ENCODE measurements at places on chromosomes 2 and 18.

GRCh38 chr2:47422560-47422959 lies 19.6 kb downstream of the MSH2 start:
- DNase-seq = peak; percentile 19

DNA sequence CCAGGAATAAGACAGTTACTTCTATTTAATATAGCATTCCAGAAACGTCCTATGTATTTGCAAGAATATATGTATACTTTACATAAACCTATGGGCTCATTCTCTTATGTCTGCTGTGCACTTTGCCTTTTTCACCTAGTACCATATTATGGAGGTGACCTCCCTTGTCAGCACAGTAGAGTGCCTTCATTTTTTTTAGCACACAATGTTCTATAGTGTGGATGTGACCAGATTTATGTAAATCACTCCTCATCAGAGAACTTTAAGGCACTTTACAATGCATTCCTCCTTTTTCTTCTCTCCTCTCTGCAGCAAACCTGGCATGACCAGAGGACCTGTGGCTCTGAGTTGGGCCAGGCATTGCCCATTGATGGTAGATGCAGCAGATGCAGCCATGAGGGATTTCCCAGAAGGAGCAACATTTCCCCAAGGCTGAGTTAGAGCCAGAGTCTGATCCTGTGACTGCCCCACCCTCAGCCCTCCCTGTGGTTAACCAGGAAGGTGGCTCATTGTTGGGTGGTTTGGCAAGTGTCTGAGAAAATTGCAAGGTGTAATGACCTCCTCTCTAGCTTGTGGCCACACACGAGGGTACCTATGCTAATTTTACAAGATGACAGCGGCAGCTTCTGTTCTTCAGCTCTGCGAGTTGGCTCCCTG lies 76.5 kb upstream of the DLX2 start:
- DNase-seq = peak; percentile 47

DNA sequence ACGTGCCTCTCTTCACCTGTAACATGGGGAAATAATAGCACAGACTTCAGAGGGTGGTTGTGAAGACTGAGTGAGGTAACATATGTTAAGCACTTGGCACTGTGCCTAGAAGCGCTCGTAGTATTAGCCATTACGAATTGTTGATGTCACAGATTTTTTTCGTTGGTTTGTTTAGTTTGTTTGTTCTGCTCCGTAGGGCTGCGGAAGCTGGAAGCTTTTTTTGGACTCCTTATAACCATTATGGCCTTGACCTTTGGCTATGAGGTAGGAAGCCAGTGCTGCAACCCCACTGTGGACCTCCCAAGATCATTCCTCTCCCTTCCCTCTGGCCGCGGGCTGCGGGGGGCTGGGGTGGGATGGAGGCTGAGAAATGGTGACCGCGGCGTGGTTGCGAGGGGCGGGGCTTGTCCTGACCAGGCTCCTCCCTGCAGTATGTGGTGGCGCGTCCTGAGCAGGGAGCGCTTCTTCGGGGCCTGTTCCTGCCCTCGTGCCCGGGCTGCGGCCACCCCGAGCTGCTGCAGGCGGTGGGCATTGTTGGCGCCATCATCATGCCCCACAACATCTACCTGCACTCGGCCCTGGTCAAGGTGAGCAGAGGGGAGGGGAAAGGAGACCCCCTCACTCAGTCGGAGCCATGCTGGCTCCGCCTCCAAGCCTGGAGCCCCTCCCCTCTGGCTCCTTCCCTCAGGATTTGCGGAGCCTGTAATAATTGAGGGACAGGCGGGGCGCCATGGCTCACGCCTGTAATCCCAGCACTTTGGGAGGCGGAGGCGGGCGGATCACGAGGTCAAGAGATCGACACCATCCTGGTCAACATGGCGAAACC lies 5.5 kb downstream of the SLC11A1 start:
- DNase-seq = peak; percentile 52

- DNase-seq = no peak
Observed at GRCh38 chr18:57397440-57398132, 37.6 kb upstream of the ONECUT2 start.

DNA sequence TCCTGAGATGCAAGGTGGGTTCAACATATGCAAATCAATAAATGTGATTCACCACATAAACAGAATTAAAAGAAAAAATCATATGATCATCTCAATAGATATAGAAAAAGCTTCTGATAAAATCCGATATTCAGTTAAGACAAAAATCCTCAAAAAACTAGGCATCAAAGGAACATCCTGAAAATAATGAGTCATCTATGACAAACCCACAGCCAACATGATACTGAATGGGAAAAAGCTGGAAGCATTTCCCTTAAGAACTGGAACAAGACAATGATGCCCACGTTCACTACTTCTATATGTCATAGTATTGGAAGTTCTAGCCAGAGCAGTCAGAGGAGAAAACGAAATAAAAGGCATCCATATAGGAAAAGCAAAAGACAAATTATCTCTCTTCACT lies 80.4 kb downstream of the MYO3B start:
- no peak for DNase-seq

- no peak for DNase-seq
Observed at GRCh38 chr18:44541781-44542180, 138.9 kb upstream of the SETBP1 start.

- DNase-seq = no peak
Observed at GRCh38 chr2:134457765-134458472, 204.0 kb downstream of the MGAT5 start.

DNA sequence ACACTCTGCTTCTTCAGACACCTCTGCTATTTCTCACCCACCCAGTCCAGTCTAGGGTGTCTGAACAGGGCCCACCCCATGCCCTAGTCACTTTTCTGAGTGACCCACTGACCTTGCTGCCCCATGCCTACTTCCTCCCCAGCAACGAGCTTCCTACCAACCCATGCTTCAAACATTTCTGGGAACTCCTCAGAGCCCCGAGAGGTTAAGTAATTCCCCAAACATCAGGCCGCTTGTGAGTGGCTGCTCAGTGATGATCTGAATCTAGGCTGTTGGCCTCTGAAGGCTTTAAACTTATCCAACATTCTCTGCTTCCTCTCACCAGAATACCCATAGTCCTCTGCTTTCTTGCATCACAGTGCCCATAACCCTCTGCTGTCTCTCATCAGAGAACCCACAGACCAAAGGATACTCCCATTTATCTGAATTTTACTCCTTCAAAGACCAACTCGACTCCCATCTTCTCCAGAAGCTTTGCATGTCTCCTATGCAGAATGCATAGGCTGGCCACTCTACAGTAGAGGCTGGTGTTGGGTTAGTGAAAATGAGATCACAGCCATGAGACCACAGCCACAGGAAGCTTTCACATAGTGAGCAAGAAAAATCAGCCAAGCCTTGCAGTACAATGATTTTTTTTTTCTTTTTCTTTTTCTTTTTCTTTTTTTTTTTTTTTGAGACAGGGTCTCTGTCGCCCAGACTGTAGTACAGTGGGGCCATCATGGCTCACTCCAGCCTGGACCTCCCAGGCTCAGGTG lies 309.5 kb upstream of the LYPD1 start:
- DNase-seq = no peak

GRCh38 chr2:199690225-199690624 lies 160.8 kb downstream of the FTCDNL1 start:
- DNase-seq = no peak

- DNase-seq = no peak
Observed at GRCh38 chr2:150859162-150859561, 371.7 kb upstream of the RND3 start.

DNA sequence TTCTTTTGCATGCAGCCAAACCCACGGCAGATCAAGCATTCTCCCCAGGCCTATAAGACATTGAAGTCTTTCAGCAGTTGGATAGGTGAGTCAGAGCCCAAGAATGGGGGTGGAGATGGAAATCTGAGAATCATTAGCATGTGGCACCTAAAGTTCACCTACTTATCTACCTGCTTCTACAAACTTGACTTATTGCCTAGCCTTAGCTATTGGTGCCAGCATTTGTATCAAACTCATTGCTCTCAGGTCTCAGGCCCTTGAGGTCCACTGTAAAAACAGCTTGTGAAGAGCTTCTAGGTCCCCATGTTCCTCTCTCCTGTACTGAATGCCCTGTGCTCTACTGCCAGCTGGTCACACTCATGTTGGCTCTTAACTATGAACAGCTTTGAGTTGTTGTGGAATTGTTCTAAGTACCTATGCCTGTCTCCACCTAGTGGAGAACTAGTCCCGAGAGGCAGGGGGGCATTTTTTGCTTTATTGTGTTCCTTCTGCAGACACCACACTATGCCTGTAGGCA lies 278.4 kb upstream of the SPRED2 start:
- DNase-seq = no peak

DNA sequence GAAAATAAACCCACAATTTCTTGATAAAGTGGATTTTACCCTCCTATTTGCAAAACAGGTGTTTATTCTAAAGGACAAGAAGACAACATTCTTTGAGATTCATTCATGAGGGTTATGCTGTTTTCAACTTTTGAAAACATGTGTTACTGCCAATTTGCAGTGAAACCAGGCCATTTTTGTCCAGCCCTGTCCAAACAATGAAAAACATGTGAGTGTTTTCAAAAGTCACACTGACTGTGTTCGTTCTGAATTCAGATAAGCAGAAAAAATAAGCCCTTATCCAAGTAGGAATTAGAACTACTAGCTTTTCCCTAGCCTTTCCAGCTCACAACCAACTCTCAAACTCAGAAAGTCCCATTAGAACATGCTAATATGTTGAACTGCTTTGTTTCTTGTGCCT lies 148.1 kb upstream of the PID1 start:
- DNase-seq = no peak
